ENCODE measurements at places on chromosomes 13 and 19.

- no peak for DNase-seq
Observed at GRCh38 chr19:45100201-45100600, 7.2 kb downstream of the PPP1R37 start.

- no peak for DNase-seq
Observed at GRCh38 chr13:79226938-79227337, 179.1 kb downstream of the RBM26 start.

DNA sequence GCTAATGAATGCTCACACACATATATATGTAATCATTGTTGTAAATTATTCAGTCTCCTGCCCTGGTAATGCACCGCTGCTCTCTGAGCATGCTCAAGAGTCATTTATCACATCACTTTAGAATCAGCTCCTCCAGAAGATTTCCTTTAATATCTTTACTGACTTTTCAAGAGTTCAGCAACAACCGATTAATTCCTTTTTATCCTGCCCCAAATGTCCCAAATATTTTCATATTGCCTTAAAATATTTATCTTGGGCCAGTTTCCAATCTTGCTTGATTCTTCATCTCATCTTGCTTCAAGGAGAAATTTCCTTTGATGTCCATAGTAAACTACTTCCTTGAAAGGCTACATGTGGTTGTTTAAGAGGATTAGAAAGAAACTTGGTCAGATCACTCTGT is 132.5 kb downstream of the NHLRC3 start:
- DNase-seq: no peak

GRCh38 chr13:94886191-94886590 is 173.8 kb upstream of the SOX21 start:
- no peak for DNase-seq

All from activated CD4-positive, CD25-positive, alpha-beta regulatory T cell treated with anti-CD3 and anti-CD28 coated beads, Interleukin-2, amount 50 U/mL, for 16 hours (primary cell).